Large intestine (tissue), 12 donors: ENCODE measurements at places on chromosomes 4 and X. TPM values are rescaled to one million over a fixed set of nuclear protein-coding genes. Genes with fewer than 3 reads are reported as not detected.

AGTR2 gene
- polyA plus RNA-seq, result 3.3 TPM

SMIM10 gene
- polyA plus RNA-seq, result 2.8 TPM

PCDH7 gene
- polyA plus RNA-seq, result 9.3 TPM

GAGE12E gene
- not detected for polyA plus RNA-seq

SPP1 gene
- polyA plus RNA-seq, result 65.6 TPM

HPGD gene
- 57.7 TPM for polyA plus RNA-seq

SATL1 gene
- 0.22 TPM for polyA plus RNA-seq

RRH gene
- polyA plus RNA-seq, result 0.28 TPM

COX7B gene
- polyA plus RNA-seq, result 295 TPM

PNMA3 gene
- 65.1 TPM for polyA plus RNA-seq

TEX28 gene
- not detected for polyA plus RNA-seq

UGT2B10 gene
- 0.25 TPM for polyA plus RNA-seq

TMPRSS11F gene
- not detected for polyA plus RNA-seq

TRAM1L1 gene
- 2.8 TPM for polyA plus RNA-seq

MAGEB17 gene
- polyA plus RNA-seq, result not detected

MYOZ2 gene
- 0.63 TPM for polyA plus RNA-seq

ETDA gene
- polyA plus RNA-seq, result not detected

RBMXL3 gene
- polyA plus RNA-seq, result not detected

CXCL8 gene
- polyA plus RNA-seq, result 0.78 TPM

MFAP3L gene
- 8.3 TPM for polyA plus RNA-seq

AKAP4 gene
- 0.07 TPM for polyA plus RNA-seq

COL4A6 gene
- polyA plus RNA-seq, result 6.8 TPM

TRAPPC2 gene
- polyA plus RNA-seq, result 14.5 TPM

CSAG2 gene
- polyA plus RNA-seq, result not detected

PABPC5 gene
- polyA plus RNA-seq, result 1.9 TPM

GJB1 gene
- polyA plus RNA-seq, result 64.0 TPM

FRAS1 gene
- polyA plus RNA-seq, result 12.9 TPM

H2BW2 gene
- polyA plus RNA-seq, result not detected

RCHY1 gene
- polyA plus RNA-seq, result 35.9 TPM

SLC4A4 gene
- 11.2 TPM for polyA plus RNA-seq

CLCN4 gene
- 1.9 TPM for polyA plus RNA-seq

KIF4A gene
- 7.7 TPM for polyA plus RNA-seq

ZCCHC12 gene
- polyA plus RNA-seq, result 9.1 TPM

STBD1 gene
- 15.0 TPM for polyA plus RNA-seq

APEX2 gene
- polyA plus RNA-seq, result 14.6 TPM

HEPH gene
- polyA plus RNA-seq, result 200 TPM

TMEM154 gene
- polyA plus RNA-seq, result 0.90 TPM

RNF128 gene
- polyA plus RNA-seq, result 105 TPM

SPIN2A gene
- 2.1 TPM for polyA plus RNA-seq

CXXC4 gene
- polyA plus RNA-seq, result 16.6 TPM

VSIG4 gene
- polyA plus RNA-seq, result 8.4 TPM

TNIP2 gene
- 28.5 TPM for polyA plus RNA-seq

SULT1E1 gene
- 134 TPM for polyA plus RNA-seq

GABRG1 gene
- 0.03 TPM for polyA plus RNA-seq

TMEM255A gene
- 1.6 TPM for polyA plus RNA-seq

SPACA5 gene
- polyA plus RNA-seq, result not detected

CT45A1 gene
- not detected for polyA plus RNA-seq

ZDHHC15 gene
- polyA plus RNA-seq, result 1.5 TPM

MAGEC1 gene
- polyA plus RNA-seq, result not detected
